ENCODE measurements at places on chromosomes 1 and 21.

DNA sequence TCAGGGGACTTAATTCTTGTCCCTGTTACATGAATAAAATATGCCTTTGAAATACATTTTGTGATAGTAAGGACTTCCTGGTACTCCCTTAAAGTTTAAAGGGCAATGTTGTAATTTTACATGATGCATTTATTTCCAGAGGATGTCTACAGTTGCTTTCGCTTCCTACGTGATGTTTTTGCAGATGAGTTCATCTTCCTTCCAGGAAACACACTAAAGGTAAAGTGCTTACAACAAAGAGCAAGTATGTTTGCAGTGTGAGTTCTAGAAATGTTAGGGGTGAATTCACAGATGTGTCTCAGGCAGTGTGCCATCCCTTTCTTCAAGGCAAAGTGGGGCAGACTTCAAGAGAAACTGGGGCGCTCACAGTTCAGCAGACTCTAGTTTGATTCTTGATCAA lies 31.2 kb downstream of the GNPAT start:
- DNase-seq: no peak

DNA sequence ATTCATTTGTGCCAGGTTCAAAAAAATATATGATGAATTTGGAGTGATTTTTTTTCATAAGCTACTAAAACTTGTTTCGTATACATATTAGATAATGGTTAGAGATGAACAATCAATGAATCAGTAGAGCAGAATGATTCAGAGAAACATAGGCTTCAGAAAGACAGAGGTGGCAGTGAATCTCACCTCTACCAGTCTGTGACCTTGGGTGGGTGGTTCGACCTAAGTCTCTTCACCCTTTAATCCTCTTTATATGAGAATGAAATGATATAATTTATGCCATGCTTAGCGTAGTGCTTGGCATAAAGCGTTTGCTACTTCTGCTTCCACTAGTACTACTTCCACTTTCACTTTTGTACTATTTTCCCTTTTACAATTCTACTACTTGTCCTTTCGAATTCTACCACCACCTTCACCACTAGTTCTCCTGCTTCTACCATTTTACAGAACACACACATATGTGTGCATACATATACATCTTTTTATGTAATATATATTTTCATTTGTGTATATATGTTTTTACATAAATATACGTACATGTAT lies 45.1 kb downstream of the FYB2 start:
- no peak for DNase-seq

DNA sequence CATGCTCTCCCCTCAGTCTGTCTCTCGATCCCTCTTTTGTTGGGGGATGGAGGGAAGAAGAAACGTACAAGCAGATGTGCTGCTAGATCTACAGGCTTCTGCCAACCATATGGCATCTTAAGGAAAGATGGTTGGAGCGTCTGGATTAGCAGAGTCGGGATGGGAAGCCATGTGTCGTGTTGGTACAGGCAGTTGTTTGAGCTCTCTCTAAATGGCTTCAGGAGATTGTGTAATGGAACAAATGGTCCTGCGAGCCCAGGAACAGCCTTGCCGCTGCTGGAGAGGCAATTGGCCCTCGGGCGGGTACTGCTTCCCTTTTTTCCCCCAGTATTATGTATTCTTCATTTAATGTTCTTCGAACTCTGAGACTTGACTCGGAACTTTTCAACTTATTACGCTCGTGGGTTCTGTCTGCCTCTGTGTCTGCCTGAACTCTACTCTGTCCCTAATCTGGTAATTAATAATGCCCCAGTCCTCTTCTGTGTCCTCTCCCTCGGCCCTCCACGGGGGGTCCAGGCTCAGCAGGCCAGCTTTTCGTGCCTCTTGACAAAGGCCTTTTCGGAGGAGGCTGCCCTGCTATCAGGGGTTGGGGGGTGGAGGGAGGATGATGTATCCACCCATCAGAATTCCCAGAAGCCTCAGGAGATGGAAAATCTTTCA lies 215.3 kb downstream of the SDCCAG8 start:
- no peak for DNase-seq

GRCh38 chr1:206687251-206687914 lies 2.7 kb downstream of the MAPKAPK2 start:
- DNase-seq: no peak

DNA sequence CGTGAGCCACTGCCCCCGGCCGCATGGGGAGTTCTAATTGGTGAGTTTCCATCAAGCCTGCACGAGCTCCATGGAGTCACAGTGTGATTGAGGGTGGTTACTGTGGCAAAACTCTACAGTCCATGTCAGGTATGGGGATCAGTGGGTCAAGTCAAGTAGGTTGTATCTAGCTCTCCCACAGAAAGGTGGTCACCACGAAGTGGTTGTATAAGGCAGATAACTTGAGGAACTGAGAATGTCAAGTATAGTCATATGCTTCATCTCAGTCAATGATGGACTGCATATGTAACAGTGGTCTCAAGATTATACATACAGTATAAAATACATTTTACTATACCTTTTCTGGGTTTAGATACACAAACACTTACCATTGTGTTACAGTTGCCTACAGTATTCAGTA lies 348.6 kb upstream of the ZP4 start:
- no peak for DNase-seq
